Endodermal cell (in vitro differentiated cells): ENCODE measurements at places on chromosomes 1 and 21.
A peak's percentile ranks its signal among the peaks of the same experiment; 100 is the strongest.

GRCh38 chr1:172398970-172399755, 21.3 kb upstream of the C1orf105 start:
- peak; percentile 48 for DNase-seq

- DNase-seq: no peak
Measured at GRCh38 chr1:174912264-174912663, 87.5 kb upstream of the CACYBP start.

- no peak for DNase-seq
Measured at GRCh38 chr1:57137980-57138379, 172.2 kb upstream of the C8B start.

DNA sequence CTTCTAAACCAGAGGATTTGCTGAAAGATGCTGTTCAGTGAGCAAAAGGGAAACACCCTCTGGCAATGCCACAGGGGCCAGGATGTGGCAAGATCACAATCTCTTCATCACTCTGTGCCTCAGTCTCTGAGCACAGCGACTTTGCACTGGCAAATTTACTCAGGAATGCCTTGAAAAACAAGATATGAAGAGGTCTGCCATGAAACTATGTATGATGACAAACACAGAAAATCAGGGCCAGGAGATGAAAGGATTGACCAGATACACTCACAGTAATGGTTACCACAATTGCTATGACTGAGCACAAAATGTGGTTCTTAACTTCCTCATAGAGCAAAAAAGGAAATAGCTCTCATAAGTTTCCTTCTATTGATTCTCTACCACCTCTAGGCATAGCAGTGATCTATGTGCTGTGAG, 5.8 kb downstream of the TTC13 start:
- DNase-seq: no peak

DNA sequence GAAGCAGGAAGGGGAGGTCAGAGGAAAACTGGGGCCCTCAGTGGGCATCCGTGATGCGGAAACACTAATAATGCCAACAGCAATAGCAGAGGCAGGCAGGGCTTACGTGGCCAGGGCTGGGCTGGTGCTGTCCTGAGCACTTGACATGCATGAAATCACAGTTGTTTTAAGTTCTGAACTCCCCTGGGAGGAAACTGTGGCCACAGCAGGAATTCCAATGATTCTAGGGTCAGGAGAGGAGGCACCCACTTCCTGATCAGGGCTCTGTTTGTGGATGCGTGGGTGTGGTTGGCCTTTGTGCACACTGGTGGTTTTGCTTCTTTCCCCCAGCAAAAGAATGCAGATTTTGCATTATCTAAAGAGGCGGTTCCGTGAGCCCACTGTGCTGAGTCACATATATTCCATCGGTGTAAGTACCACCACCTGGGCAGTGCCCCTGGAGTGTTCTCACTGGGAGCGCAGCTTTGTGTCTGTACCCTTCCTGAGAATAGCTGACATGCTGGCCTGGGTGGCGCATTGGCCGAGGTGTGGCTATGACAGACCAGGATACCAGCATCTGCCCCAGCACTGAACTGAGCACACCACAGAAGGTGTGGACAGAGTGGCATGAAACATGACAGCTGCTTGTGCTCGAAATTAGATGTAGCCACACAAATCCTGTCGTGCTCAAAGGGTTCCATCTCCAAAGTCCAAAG, 71.0 kb downstream of the PDE9A start:
- DNase-seq: no peak

- no peak for DNase-seq
Measured at GRCh38 chr1:63569640-63570316, 23.4 kb upstream of the PGM1 start.

GRCh38 chr1:200780545-200781369, 42.1 kb downstream of the CAMSAP2 start:
- DNase-seq: peak; percentile 55

DNA sequence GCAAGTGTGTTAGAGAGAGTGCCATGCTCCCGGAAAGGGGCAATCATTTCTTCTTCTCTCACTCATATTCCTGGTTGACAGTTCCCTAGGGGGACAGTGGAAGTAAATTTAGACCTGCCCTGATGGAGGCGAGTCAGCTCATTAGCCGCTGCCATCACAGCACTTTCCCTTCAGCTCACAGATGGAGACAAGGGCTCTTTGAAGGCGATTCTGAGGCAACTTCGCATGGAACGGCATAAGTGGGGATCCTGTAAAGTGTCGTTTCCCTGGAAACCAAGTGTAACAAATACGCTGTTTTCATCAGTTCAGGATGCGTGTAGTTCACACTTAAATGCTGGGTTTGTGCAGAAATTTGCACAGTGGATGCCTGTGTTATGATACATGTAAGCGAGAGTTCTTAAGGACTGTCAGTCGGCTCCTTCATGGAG, 114.5 kb upstream of the TMPRSS15 start:
- DNase-seq: no peak

GRCh38 chr1:116311756-116312680, 61.0 kb upstream of the ATP1A1 start:
- DNase-seq: no peak

DNA sequence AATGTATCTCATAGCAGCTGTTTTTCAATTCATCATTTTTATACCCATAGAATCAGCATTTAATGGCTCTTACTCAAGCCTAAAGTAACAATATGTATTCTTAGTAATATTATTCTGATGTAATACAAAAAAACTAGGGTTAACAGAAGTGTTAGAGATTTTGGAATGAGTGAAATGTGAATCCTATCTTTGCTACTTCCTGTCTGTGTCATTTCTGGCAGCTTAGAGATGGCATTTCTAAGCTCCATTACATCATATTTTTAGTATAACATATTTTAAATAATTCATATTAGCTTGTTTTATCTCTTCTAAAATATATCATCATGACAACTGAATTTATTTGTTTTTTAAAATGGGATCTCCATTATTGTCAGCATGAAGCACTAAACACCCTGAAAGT, 90.2 kb downstream of the LRRC7 start:
- no peak for DNase-seq

GRCh38 chr1:168497376-168497950, 46.3 kb downstream of the XCL2 start:
- DNase-seq: no peak

DNA sequence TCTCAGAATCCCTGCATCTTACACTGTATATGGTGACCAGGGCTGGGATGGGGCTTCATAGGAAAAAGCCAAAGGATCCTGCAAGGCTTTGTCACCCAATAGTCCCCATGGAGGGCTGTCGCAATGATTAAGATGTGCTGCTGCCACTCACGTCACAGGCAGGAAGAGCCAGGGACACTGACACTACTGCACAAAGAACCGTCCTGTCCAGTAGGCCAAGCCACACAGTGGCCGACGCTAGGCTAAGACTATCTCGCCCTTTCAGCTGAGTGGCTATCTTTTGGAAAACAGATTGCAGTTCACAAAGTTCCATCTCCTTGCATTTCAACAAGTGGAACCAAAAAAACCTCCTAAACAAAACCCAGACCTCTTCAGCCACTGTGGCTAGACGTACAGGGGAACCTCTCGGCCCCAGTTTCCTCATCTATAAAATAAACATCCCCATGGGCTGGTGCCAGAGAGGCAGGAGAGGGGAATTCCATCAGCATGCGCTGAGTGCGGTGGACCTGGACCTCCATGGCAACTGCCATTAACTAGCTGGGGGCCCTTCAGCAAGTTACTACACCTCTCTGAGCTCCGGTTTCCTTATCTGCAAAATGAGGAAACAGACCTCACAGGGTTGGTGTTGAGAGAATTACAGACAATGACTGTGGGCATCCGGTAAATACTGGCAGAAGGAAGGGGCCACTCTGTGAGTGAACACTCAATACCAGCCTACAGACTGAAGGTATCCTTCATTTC, 8.7 kb downstream of the CAPZB start:
- no peak for DNase-seq

GRCh38 chr1:201123866-201124265, 3.1 kb downstream of the ASCL5 start:
- no peak for DNase-seq

DNA sequence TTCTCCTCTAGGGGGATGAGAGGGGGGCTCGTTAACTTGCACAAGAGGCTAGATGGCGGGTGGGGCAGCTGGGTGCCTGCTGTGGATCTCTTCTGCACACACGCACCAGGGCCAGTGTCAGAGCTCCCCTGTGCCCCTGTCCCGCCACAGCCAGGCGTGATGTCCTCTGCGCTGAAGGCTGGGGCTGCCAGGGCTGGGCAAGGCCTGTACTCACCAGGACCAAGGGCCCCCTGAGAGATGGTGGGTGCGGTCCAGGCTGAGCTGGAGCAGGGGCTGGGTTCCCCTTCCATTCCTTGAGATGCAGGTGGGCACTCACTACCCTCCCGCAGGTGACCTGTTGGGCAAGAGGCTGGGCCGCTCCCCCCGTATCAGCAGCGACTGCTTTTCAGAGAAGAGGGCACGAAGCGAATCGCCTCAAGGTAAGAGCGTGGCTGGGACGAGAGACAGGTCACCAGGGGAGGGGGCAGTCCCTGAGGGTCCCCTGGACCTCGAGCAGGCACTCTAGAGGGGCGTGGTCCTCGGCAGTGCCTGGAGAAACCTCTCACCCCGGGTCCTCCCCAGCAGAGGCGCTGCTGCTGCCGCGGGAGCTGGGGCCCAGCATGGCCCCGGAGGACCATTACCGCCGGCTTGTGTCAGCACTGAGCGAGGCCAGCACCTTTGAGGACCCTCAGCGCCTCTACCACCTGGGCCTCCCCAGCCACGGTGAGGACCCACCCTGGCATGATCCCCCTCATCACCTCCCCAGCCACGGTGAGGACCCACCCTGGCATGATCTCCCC, 15.2 kb downstream of the SAMD11 start:
- DNase-seq: peak; percentile 87

DNA sequence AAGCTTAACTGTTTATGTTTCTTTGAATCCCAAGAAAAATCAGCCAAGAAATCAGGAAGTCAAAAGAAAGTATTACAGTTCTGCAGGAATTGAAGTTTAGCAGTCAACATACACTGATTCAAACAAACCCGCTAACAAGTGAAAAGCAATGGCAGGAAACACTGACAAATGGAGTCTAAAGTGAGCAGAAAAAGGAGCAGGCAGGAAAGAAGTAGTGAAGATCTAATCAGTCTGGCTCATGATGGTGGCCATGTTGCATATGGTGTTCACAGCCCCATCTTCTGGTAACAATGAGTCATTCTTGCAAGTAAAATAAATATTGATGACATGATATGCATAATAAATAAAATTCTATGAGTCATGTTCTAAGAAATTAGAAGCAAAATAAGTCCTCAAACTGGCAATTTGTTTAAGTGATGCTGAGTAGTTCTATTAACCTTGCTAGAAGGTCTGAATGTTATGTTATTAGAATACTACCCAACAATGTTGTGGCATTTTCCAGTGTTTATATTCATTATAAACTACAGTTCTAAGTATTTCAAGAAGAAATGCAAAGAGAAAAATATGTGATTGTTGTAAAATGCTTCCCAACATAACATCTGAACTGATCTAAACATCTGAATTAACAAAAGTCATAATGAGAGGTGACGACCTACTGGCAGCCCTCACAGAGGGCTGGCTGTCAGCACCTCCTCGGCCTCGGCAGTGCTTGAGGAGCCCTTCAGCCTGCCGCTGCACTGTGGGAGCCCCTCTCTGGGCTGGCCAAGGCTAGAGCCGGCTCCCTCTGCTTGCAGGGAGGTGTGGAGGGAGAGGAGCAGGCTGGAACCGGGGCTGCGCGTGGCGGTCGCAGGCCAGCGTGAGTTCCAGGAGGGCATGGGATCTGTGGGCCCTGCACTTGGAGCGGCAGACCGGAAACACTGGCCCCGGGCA, 5.7 kb upstream of the ACBD6 start:
- no peak for DNase-seq

DNA sequence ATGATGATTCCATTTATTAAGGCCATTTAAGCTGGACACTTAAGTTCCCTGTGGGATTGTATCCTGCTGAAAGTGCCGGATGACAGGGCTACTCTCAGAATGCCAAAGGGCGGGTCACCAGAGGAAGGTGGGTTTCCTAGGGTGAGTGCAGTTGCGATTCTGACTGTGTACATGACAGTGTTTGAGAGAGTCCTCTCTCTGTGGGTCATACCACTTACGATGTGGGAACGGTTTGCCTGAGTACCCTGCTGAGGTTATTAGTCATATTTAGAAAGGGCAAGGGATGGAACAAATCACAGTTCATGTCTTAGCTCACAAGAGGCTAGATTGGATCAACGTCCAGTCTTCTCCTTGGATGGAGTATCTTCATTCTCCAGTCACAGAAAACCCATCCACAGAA, 461.9 kb downstream of the CAMTA1 start:
- no peak for DNase-seq

DNA sequence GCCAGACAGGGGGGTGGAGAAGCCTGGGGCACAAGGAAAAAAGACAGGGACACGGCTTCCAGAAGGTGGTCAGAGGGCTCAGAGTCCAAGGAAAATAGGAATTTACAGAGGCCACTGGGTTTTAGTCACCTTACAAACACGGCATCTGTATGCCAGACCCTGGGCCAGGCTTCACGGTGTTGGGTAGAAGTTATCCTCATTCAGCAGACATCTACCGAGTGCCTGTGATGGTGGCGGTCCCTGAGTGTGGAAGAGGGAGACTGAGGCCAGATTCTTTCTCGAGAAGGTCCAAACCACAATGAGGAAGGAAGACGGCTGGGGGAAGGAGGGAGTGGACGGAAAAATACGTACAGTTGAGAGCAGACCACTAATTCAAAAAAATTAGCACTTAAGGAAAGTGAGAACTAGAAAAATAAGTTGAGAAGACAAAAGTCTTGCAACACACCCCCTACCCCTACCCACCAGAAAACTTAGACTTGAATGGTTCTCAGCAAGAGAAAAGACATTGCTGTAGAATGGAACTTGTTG, 864 bp upstream of the BTG2 start:
- DNase-seq: no peak

- DNase-seq: peak; percentile 28
Measured at GRCh38 chr1:43439781-43440180, 13.9 kb downstream of the HYI start.

GRCh38 chr21:26159869-26160268, 10.7 kb downstream of the APP start:
- no peak for DNase-seq

GRCh38 chr1:30011970-30012369, 711.4 kb downstream of the MATN1 start:
- DNase-seq: peak; percentile 26

DNA sequence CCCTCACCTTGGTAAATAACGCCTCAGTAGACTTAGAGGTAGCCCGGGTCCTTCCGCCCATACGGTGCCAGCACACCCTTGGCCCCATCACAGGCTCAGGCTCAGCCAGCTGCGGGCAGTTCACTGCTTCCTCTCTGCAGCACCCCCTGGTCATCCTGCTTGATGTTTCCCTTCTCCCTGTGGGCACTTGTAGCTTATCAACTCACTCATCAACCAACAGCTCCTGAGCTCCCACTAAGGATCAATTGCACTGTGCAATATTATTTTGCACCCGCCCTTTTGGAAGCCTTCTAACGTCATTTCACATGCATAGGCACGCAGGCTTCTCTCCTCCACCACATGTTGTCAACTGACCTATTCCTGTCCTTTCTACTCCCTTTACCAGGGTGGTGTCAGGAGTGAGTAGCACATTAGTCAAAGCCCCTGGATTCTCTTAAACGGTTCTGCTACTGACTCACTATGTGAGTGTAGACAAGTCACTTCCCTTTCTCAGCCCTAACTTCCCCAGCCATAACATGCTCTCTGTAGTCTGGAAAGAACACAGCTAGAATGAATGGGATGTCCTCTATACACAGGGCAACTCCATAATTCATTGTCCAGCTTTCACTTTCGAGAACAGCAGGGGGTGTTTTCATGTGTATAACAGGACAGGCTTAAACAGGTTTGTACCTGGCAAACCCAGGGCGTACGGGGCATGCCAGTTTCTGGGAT, 47.1 kb upstream of the IRF2BP2 start:
- no peak for DNase-seq
